Mesothelial cell of epicardium (in vitro differentiated cells): ENCODE measurements at places on chromosomes 7 and 10. TPM values are rescaled to one million over a fixed set of nuclear protein-coding genes. Genes with fewer than 3 reads are reported as not detected.

DNA sequence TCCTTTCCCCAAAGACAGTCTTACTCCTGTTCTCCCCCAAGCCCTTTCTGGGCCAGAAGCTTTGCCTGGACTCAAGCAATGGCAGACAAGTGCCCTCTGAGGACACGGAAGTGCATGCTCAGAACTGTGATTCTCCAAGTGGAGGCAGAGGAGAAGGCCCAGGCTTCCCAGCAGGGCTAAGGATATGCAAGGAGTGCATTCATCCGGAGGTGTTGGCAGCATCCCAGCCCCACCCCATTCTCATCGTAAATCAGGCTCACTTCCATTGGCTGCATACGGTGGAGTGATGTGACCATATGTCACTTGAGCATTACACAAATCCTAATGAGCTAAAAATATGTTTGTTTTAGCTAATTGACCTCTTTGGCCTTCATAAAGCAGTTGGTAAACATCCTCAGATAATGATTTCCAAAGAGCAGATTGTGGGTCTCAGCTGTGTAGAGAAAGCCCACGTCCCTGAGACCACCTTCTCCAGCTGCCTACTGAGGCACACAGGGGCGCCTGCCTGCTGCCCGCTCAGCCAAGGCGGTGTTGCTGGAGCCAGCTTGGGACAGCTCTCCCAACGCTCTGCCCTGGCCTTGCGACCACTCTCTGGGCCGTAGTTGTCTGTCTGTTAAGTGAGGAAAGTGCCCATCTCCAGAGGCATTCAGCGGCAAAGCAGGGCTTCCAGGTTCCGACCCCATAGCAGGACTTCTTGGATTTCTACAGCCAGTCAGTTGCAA lies 1.4 kb upstream of the RBP3 start:
- DNase-seq = no peak

DNA sequence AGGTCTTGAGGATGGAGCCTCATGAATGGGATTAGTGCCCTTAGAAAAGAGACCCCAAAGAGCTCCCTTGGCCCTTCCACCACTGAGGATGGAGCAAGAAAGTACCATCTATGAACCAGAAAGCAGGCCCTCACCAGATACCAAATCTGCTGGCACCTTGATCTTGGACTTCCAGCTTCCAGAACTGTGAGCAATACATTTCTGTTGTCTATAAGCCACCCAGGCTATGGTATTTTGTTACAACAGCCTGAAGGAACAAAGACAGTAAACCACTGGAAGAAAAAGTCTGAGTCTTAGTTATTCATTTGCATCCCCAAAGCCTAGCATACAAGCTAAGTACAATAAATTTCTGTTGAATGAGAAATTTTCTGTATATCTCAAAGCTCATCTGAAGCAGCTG lies 37.9 kb upstream of the TNS3 start:
- DNase-seq = no peak

Gene ACTR3C
- 0.40 to 0.84 TPM (median 0.47 TPM) in 3 replicates for total RNA-seq

- no peak for DNase-seq
Observed at GRCh38 chr10:80187060-80187459, 18.3 kb downstream of the ANXA11 start.

Gene LFNG
- 16.0 to 19.0 TPM (median 16.3 TPM) in 3 replicates for total RNA-seq

DNA sequence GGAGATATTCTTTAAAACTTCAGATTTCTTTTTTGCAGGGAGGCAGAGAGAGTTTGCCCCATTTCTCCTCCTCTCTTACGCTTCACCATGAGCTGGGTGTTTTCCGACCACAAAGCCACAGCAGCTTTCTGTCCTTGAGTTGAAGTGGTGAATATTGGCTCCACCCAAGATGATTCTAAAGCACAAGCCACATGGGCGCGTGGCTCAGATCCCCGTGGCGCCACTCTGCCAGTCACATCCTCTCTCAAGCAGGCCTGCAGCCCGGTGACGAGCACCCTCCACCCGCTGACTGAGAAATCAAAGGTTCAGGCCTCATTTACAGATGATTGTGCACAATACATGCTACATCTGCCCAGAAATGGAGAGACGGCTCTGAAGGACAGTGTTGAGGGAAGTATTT lies 27.6 kb upstream of the RNF32 start:
- DNase-seq = no peak

Gene WDFY4
- 2.6 to 4.3 TPM (median 3.3 TPM) in 3 replicates for total RNA-seq

Gene ENTPD1
- 1.1 to 1.5 TPM (median 1.2 TPM) in 3 replicates for total RNA-seq

GRCh38 chr7:22762866-22763265 lies 35.9 kb downstream of the IL6 start:
- DNase-seq = no peak

DNA sequence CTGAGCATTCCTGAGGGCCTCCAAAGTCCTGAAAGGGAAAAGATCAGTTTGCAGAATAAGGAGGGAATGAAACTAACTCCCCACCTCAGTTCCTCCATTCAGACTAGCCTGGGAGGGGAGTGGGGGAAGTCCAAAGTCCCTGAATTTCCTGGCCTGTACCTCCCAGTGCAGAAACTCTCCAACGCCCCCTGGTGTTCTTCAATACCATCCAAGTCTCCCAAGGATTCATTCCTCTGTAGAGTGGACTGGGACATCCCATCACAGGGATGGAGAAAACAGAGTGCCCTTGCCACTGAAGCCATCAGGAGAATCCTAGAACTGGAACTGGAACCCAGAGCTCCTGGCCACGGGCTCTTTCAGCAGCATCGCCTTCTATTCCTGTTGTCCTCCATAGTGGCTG lies 1.6 kb upstream of the COL13A1 start:
- no peak for DNase-seq

Gene ZCWPW1
- 3.4 to 6.1 TPM (median 4.3 TPM) in 3 replicates for total RNA-seq

GRCh38 chr7:148669927-148670326 lies 28.8 kb upstream of the CUL1 start:
- DNase-seq = no peak
